ENCODE measurements at places on chromosomes 4 and X.

GRCh38 chr4:112374850-112375249 is 77.7 kb downstream of the ALPK1 start:
- DNase-seq: no peak

DNA sequence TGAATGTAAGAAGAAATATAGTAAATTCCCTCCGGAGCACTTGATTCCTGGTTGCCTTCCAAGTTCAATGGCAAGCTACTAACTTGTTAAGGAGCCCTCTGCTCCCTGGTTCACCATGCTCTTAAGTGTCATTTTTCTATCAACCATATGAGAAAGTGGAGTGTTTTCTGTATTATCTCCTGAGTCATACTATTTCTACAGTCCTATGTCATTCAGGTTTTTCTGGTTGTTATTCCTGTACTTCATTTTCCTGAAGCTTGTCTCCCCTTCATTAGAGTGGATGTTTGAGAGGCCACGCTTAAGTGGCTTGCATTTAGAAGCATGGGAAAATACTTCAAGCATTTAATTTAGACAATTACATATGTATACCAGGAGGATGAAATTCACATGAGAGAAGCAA is 14.7 kb upstream of the EPGN start:
- DNase-seq: no peak

GRCh38 chr4:151415978-151416377 is 7.0 kb downstream of the FHIP1A start:
- DNase-seq: no peak

DNA sequence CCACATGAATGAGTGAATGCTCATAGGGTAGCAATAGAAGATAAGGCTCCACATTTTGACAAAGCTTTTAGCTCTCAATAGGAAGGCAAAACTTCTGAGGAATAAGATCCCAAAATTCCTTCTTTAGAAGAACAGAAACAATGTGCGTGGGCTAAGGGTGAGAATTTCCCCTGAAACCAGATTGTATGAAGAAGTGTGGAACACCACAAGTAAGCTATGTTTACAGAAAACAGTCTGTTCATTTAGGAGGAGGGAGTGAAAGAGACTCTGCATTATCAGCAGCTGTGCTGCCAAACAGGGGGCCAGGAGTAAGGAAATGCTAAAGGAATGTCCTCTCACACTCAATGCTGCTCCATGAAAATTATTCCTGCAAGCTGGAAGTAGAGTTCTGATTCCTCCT is 851.6 kb downstream of the CENPC start:
- DNase-seq: no peak
